ENCODE measurements at places on chromosomes 7 and 10. TPM values are rescaled to one million over a fixed set of nuclear protein-coding genes. Genes with fewer than 3 reads are reported as not detected.

The ADIRF gene
- 288 TPM for total RNA-seq

The OAT gene
- 160 TPM for total RNA-seq

The CHCHD1 gene
- 37.0 TPM for total RNA-seq

- no peaks in the 10 kb centered on the region for H3K4me1 ChIP-seq
- no peak overlapping the region for H3K4me3 ChIP-seq
- no peaks in the 10 kb centered on the region for H3K27me3 ChIP-seq
- no peaks in the 10 kb centered on the region for H3K36me3 ChIP-seq
These were observed 928.7 kb downstream of the IPMK start for GRCh38 chr10:57338823-57339558.

GRCh38 chr7:107494884-107495283 lies 25.0 kb downstream of the GPR22 start:
- no peaks in the 10 kb centered on the region for H3K4me1 ChIP-seq
- H3K4me3 ChIP-seq: no peak overlapping the region
- no peaks in the 10 kb centered on the region for H3K27me3 ChIP-seq
- no peak overlapping the region for H3K27ac ChIP-seq

DNA sequence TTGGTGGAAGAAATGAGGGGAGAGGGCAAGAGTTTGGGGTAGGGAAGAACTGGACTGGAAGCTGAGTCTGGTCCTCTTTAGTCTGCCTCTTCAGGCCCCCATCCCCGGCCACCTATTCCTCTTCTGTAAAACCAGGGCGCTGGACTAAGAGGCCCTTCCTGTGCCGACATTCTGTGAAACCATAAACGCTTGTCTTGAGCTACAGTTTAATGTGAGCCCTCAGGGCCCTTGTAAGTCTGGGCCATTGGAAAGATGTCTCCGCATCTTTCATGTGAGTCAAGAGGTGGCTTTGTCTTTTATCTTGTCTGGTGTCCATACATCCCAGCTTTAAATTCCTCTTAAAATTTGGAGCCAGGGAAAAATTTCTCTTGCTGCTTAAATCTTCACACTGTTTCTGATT lies 90.6 kb downstream of the PLCE1 start:
- no peaks in the 10 kb centered on the region for H3K36me3 ChIP-seq
- no peaks in the 10 kb centered on the region for H3K27me3 ChIP-seq
- H3K27ac ChIP-seq: no peak overlapping the region
- DNase-seq: no peak

DNA sequence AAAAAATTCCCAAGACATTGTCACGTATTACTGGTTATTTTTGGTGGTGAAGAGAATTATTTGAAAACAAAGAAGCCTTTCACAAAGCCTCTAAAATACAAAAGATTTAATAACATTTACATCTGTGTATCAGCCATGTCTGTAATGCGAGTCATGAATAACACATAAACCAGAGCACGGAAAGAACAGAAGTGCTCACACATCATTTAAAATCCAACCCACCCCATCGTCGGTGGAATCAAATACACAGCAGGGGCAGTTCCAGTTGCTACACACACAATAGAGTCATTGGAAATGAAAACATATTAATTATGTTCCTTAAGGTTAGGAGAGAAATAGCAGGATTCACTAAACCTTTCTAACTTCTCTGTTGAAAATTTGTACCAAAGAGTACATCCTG lies 1097.3 kb downstream of the KCNMA1 start:
- H3K4me1 ChIP-seq: no peaks in the 10 kb centered on the region
- H3K4me3 ChIP-seq: no peak overlapping the region
- H3K36me3 ChIP-seq: no peaks in the 10 kb centered on the region
